ENCODE measurements at places on chromosomes 16 and 17.

GRCh38 chr17:66533572-66533971 lies 231.2 kb downstream of the PRKCA start:
- no peak for DNase-seq

DNA sequence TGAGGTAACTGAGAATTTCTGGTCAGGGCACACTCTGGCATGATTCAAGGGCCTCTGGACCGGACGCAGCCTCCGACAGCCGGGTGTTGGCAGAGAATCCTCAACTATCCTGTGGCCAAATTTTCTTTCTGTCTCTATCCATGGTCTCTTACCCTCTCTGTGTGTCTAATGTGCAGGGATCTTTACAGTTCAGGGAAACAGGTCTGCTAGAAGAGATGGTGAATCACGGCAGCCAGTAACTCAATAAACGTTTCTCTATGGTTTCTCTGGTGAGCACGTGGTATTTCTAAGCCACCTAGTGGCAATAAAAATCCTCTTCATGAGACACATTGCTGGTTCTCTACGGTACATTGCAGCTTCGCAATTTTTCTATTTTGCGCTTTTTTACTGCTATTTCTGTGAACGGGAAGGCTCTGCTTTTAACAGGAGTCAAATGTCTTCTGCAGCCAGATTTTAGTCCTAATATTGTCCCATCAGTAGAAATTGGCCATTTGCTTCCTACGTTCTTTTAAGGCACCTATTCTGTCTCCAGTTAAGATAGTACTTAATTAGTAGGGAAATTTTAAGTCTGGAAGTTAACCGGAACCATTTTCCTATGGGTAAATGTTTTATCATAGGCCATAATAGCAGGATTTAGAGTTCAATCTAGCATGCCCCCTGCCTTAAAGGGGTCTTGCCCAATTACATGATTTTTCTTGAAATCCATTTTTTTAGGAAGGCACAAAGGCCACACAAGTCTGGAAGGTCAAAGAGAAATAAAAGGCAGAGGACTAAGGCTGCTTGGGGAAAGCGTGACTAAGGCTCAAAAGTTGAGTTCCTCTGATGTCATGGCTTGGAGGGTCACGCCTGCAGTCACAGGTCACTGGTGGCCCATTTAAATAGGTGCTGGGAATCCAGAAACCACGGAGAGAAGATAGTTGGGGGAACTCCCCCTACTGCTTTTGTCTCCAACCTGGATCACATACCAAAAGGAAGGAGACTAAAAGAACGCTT lies 31.5 kb downstream of the QPRT start:
- DNase-seq: no peak

DNA sequence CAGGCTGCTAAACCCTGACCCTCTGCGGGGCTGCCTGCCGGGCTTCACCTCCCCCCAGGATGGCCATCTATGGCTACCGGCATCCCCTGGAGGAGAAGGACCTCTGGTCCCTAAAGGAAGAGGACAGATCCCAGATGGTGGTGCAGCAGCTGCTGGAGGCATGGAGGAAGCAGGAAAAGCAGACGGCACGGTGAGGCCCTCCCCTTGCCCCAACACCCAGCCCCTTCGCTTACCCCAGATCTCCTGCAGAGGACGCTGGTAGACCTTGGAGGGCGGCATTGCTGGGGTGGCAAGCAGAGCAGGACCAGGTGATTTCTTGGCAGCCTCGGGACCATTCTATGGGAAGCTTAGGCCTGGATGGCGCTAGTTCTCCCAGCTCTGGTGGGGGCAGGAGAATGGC lies 24.5 kb downstream of the ABCC3 start:
- DNase-seq: no peak

GRCh38 chr16:46970089-46970488 lies 3.4 kb downstream of the DNAJA2 start:
- no peak for DNase-seq

GRCh38 chr16:54647725-54648221 lies 282.9 kb upstream of the IRX5 start:
- no peak for DNase-seq

DNA sequence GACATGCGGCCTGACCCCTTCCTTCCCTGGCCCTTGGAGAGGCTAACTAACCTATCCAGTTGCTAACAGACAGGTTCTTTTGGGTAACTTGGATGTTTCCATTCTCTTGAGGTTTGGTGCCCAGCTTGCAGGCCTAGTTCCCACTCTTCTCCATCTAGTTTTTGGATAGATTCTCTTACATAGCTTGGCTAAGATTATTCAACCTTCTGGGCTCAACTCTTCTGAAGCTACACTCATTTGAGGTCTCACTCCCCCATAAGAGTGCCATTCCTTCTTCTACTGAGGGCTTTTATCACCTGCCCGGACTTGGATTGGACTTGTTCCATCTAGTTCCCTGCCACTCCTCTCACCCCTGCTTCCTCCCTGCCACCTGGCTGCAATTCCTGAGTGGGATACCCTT lies 44.1 kb upstream of the MARCHF10 start:
- DNase-seq: no peak

- DNase-seq: no peak
Observed at GRCh38 chr17:74446551-74447500, 14.9 kb downstream of the GPRC5C start.

- no peak for DNase-seq
Observed at GRCh38 chr17:826778-827177, 44.6 kb downstream of the MRM3 start.

DNA sequence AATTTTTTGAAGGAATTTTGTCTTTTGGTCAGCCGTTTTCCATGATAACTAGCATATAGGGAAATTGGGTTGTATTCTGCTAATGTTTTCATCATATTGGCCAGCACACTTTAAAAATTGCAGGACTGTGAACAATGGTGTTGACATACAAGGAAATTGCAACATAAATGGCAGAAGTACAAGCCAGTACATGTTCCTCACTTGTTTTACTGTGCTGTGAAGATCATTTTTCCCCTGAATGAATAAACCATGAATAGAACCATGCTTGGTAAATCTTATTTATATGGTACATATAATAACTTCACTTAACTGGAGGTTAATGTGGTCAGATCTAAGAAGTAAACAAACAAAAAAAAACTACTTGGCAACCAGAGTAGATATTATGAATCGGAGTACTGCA lies 22.8 kb downstream of the OMG start:
- no peak for DNase-seq

DNA sequence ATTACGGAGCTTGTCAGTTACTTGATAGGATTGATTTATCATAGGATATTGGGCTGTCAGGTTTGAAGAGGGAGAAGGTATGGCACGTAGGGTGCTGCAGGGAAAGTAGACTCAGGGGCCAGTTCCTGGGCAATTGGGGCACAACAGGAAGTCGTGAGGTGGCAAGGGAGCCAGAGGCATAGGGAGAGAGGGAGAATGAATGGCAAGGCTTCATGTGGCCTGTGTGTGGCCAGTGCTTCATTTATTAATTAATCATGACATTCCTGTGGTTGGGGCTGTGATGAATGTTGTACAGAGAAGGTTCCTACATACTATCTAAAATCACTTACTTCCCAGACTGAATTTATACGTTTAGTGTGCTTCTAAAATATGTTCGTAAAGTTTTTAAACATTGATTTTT lies 19.3 kb downstream of the MFSD11 start:
- DNase-seq: no peak

GRCh38 chr16:9270424-9270823 lies 179.0 kb downstream of the HAPSTR1 start:
- DNase-seq: no peak

DNA sequence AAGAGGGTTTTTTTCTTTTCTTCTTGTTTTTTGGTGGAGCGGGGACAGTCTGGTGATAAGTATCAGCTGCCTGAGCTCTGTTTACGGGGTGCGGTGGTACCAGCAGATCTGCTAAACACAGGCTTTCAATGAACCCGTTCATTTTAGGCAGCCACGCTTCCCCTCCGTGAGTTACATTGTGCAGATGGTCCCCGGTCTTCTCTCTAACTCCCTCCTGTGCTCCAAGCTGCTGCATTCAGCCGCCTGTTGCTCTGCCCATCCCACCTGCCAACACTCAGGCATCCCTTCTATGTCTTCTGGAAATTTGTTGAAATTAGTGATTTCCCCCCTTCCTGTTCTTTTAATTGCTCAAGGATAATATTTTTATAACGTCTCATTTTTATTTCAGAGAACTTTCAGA lies 82.1 kb upstream of the ELAC2 start:
- no peak for DNase-seq

Measured in dorsolateral prefrontal cortex (tissue), 122 donors.